Fibroblast of lung (primary cell): ENCODE measurements at places on chromosomes 1 and 21. TPM values are rescaled to one million over a fixed set of nuclear protein-coding genes. Genes with fewer than 3 reads are reported as not detected.

- H3K27ac ChIP-seq = no peak overlapping the region
- no peak for DNase-seq
- no peak overlapping the region for H3K4me3 ChIP-seq
- H3K36me3 ChIP-seq = peaks cover 12% of the 10 kb centered on the region
These were observed 20.1 kb downstream of the MGST3 start for GRCh38 chr1:165650981-165651625.

DNA sequence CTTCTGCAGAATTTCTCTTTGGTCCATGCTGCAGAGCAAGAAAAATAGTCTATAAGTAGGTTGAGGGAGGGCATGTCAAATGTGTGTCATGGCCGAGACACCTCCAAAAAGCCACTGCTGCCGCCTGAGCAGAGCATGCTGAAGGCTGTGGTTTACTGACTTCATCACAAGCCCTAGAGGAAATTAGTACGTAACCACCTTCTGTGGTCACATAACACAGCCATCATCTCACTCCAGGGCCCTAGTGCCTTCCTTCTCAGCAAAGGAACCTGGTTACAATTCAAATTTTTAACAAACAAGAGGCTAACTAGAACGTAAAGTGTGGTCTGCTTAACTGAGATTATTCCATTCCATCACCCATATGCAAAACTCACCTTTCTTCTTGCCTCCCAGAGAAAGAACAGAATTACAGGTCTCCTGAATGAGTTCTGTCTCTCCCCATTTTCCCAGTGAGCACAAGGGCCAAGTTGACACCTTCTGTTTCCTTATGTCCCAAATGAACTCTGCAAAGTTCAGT lies at the start of gene PTPN22:
Gene PTPN22 (minus strand): TSS at position 116 of the 517 bp plus-strand sequence.
- H3K4me1 ChIP-seq = peaks cover 6% of the 10 kb centered on the region
- no peak within 1 kb of the TSS for H3K27ac ChIP-seq
- peak; percentile 50 for DNase-seq
- H3K4me3 ChIP-seq = no peak within 1 kb of the TSS
- H3K27me3 ChIP-seq = no peaks in the 10 kb centered on the region

DNA sequence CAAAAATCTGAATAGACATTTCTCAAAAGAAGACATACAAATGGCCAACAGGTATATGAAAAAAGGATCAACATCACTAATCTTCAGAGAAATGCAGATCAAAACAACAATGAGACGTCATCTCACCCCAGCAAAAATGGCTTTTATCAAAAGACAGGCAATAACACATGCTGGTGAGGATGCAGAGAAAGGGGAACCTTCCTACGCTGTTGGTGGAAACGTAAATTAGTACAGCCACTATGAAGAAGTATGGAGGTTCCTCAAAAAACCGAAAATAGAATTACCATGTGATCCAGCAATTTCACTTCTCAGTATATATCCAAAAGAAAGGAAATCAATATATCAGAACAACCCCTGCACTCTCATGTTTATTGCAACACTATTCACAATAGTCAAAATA lies 65.1 kb upstream of the ATP1B1 start:
- H3K36me3 ChIP-seq = no peaks in the 10 kb centered on the region
- no peaks in the 10 kb centered on the region for H3K4me1 ChIP-seq
- DNase-seq = no peak
- H3K27me3 ChIP-seq = no peaks in the 10 kb centered on the region

DNA sequence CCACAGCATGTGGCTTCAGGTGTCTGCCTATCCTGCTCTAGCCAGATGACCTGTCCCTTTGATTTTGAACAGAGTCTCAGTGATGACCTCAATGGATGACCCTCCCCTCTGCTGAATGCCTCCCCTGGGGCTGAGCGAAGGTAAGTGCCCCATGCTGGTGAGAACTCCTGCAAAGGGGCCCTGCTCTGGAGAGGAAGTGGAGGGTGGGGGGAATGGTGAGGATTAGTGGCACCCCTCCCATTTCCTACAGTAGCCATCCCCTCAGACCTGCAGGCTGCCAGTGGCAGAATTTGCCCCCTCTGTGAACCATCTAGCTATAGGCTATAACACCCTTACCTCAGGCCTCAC lies 3.7 kb upstream of the PMVK start:
- no peak overlapping the region for H3K27ac ChIP-seq
- H3K36me3 ChIP-seq = no peaks in the 10 kb centered on the region
- DNase-seq = no peak

DNA sequence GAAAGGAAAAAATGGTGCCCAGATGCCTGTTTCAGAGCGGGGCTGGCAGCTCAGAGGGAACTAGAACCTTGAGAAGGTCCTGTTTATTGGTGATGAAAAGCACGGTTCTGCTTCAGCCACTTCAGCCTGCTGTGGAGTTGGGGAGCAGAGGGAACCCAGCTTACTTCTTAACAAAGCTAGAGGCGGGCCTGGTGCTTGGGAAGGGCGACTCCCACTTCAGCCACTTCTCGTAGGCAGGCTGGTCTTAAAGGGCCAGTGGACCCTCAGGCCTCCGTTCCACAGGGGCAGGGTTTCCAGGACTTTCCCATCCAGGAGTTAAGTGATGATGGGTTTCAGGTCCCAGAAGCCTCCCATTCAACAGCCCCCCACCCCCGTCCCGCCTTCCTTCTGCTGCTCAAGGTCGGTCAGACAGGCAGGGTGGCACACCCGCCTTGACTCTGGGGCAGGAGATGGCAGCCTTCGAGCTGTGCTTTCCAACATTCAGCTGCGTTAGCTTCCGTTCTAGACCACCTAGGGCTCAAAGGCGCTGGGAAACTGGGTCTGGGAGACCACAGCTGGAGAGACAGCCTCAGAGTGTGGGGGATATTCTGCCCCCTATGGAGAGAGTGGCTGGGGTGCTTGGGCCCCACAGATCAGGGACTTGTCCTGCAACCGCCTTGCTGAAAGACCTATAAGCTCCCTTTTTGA lies 3.4 kb downstream of the RUNX3 start:
- H3K4me1 ChIP-seq = peaks cover 2% of the 10 kb centered on the region
- no peaks in the 10 kb centered on the region for H3K36me3 ChIP-seq
- peaks cover 43% of the 10 kb centered on the region for H3K27me3 ChIP-seq
- DNase-seq = no peak
- H3K27ac ChIP-seq = peak overlapping the region; percentile 25
- peak overlapping the region; percentile 6 for H3K4me3 ChIP-seq

GRCh38 chr1:116472431-116472961 lies 98.3 kb downstream of the CD58 start:
- DNase-seq = no peak
- no peak overlapping the region for H3K4me3 ChIP-seq
- no peak overlapping the region for H3K27ac ChIP-seq
- no peaks in the 10 kb centered on the region for H3K36me3 ChIP-seq
- H3K27me3 ChIP-seq = no peaks in the 10 kb centered on the region
- no peaks in the 10 kb centered on the region for H3K4me1 ChIP-seq

- H3K27me3 ChIP-seq = peaks cover 3% of the 10 kb centered on the region
- no peak overlapping the region for H3K4me3 ChIP-seq
- DNase-seq = no peak
- H3K27ac ChIP-seq = no peak overlapping the region
- H3K4me1 ChIP-seq = no peaks in the 10 kb centered on the region
These were observed 32.5 kb upstream of the KCNA3 start for GRCh38 chr1:110707232-110707631.

- no peaks in the 10 kb centered on the region for H3K36me3 ChIP-seq
- no peak overlapping the region for H3K27ac ChIP-seq
- DNase-seq = no peak
- no peaks in the 10 kb centered on the region for H3K27me3 ChIP-seq
- H3K4me1 ChIP-seq = no peaks in the 10 kb centered on the region
- H3K4me3 ChIP-seq = no peak overlapping the region
These were observed 152.7 kb downstream of the PIK3R3 start for GRCh38 chr1:45979778-45980176.

DNA sequence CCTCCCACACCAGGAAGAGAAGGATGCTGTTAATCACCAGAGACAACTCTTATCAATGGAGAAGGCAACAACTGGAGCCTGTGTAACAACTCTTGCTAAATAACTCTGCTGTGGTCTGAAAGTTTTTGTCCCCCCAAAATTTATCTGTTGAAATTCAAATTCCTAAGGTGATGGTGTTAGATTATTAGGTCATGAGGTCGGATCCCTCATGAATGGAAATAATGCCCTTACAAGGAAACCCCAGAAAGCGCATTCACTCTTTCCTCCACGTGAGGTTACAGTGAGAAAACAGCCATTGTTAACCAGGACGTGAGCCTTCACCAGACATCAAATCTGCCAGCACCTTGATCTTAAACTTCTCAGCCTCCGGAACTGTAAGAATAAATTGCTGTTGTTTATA lies 141.9 kb upstream of the CXADR start:
- H3K4me1 ChIP-seq = no peaks in the 10 kb centered on the region
- no peak for DNase-seq
- H3K36me3 ChIP-seq = no peaks in the 10 kb centered on the region
- no peaks in the 10 kb centered on the region for H3K27me3 ChIP-seq

GRCh38 chr1:239308701-239309333 lies 77.6 kb upstream of the CHRM3 start:
- H3K27ac ChIP-seq = no peak overlapping the region
- H3K4me1 ChIP-seq = no peaks in the 10 kb centered on the region
- no peaks in the 10 kb centered on the region for H3K27me3 ChIP-seq
- H3K4me3 ChIP-seq = no peak overlapping the region
- DNase-seq = peak; percentile 13

The FCRL1 gene
- not detected in 2 replicates for total RNA-seq

The PARP1 gene
- 63.4 and 78.4 TPM in 2 replicates for total RNA-seq

The ZBTB37 gene
- 6.7 and 8.3 TPM in 2 replicates for total RNA-seq

The S100A4 gene
- total RNA-seq = 85.3 and 287 TPM in 2 replicates

The OR6N1 gene
- not detected in 2 replicates for total RNA-seq

The SPRR2F gene
- not detected in 2 replicates for total RNA-seq

The MROH9 gene
- total RNA-seq = 0.26 TPM in 1 of 2 replicates, not detected in the other
